ENCODE measurements at places on chromosomes 3 and 15.

DNA sequence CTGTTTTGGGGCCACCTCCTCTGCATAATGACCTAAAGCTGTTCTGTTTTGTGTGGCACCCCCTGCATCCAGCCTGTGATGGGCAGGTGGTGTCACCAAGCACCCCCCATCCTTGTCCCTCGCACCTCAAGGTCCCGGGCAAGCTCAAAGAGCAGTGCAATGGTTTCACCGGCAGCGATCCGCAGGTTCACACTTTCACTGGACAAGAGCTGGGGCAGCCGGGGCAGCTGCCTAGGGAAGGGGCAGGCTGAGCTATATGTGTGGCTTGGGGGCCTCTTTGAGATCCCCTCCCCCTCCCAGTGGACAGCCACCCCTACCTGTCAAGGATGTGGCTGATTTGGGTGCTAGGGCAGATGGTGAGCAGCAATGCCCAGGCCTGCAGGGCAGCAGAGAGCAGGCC lies 3.1 kb downstream of the IFRD2 start:
- no peak for DNase-seq

DNA sequence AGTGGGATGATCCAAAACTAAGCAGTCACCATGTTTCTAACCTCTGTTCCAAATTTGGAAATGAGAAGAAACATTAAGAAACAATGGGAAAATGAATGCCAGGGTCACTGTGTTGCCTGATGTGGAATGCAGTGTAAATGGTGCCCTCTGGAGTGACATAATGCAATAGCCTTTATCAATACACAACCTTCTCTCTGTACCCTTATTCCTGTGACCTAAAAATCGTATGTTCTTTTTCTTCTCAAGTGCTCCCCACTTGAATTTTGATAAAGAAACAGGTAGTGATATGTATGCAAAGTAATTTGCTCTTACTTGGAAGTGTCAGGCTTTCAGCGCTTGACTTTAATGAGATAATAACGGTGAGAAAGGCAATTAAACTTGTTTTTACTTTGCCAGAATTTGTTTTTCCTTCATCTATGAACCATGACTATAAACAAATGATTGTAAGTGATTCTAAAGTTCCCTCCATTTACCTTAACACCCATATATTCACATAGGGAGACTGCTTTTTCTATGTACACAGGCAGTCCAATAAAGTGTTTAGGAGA lies 145.8 kb upstream of the THRB start:
- DNase-seq = peak; percentile 43

- DNase-seq = no peak
These were observed 6.9 kb upstream of the CLPX start for GRCh38 chr15:65192016-65192415.

DNA sequence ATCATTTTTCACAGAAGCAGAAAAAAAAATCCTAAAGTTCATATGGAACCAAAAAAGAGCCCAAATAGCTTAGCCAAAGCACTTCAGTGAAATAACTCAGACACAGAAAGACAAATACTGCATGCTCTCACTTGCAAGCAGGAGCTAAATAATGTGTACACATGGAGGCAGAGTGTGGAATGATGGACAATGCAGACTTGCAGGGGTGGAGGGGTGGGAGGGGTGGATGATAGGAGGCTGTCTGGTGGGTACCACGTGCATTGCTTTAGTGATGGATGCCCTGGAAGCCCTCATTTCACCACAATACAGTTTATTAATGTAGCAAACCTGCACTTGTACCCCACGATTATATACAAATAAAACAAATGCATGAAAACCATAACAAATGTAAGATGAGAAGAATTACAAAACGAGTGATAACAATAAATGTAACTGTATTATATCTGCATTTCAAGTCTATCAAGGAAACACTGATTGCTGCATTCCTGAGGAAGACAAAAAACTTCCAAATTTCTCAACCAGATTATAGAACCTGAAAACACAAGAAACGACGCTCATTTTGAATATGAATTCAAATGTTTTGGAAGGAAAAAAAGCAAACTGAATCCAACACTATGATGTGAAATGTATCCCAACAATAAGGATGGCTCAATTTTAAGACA lies 96.5 kb downstream of the DLG1 start:
- no peak for DNase-seq
